ENCODE measurements at places on chromosomes 7 and 10.
A peak's percentile ranks its signal among the peaks of the same experiment; 100 is the strongest.

DNA sequence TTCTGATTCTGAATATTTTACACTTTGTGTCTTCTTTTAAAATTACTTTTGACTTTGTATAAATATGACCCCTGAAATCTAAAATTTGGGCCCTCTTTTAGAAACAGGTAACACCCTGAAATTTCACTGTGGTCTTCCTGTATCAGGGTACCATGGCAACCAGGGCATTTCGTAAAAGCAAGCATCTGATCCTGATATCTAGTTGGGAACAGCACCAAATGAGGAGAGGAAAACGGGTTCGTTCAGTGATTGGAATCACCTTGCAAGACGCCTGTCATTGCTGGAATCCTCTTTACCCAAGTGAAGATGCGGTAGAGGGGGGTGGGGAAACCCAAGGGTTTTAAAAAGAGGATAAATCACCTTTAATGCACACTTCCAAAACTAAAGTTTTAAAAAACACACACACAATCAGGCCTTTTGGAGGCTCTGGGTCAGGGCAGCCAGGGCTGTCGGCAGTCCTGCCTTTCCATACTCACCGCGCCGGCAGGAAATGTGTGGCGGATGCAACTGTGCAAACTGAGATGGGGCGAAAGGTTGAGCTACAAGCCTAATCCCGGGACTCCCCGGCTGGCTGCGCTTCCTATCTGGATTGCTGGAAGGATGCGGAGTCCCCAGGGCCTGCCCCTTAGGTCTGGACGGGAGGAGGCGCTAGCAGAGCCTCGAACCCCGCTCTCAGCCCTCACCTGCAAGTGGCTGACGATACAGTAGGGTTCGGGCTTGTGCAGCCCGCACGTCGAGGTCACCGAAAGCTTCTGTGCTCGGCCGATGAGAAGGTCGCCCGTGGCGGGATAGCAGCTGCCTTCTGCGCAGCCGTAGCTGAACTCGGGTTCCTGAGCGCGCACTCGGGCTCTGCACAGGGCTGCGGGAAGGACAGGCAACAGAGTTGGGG lies 1.8 kb downstream of the LAMB1 start:
- peak; percentile 35 for ATAC-seq

- no peak for ATAC-seq
Observed at GRCh38 chr10:111177379-111177778, 100.5 kb downstream of the ADRA2A start.

- ATAC-seq = peak; percentile 69
Observed at GRCh38 chr7:115748123-115748738, 282.3 kb downstream of the TFEC start.

GRCh38 chr7:90225181-90225580 lies 13.6 kb downstream of the STEAP2 start:
- no peak for ATAC-seq

DNA sequence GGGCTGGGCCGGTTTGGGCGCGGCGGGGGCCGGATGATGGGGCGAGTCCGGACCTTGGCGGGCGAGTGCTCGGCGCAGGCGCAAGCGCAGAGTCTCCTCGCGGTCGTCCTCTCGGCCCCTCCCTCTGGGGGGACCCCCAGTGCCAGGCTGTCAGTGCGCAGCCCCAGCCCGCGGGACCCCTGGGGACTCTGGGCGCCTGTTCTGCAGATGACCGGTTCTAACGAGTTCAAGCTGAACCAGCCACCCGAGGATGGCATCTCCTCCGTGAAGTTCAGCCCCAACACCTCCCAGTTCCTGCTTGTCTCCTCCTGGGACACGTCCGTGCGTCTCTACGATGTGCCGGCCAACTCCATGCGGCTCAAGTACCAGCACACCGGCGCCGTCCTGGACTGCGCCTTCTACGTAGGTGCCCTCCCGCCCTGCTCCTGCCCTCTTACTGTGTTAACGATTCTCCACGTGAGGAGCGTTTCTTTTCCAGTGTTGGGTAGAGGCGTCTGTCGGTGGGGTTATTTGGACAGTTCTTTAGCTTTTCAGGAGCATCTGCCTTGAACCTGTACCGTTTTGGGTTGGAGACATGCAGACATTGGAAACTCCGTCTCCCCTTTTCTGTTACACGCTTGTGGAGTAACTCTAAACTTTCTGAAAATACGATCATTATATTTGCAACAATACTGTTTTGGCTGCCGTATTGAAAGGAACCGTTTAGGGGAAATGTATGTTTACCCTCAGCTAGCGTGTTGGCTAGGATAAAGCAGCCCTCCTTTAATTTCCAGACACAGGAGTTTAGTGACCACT lies 706 bp downstream of the BUB3 start:
- ATAC-seq = peak; percentile 69

DNA sequence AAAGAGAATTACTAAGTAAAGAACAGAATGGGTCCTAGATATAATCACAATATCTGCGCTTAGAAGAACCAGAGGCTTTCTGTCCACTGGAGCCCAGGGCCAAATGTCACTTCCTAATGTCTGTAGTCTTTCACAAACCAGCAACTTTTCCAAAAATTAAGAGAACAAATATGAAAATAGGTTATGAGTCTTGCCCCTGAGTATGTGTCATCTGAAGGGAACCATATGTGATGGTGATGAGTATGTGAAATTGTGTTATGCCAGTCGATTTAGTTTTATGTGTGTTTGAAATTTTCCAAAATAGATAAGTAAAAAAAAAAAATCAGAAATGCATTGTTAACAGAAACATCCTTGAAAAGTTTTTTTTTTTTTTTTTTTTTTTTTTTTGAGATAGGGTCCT lies 15.4 kb upstream of the HTR5A start:
- ATAC-seq = no peak

DNA sequence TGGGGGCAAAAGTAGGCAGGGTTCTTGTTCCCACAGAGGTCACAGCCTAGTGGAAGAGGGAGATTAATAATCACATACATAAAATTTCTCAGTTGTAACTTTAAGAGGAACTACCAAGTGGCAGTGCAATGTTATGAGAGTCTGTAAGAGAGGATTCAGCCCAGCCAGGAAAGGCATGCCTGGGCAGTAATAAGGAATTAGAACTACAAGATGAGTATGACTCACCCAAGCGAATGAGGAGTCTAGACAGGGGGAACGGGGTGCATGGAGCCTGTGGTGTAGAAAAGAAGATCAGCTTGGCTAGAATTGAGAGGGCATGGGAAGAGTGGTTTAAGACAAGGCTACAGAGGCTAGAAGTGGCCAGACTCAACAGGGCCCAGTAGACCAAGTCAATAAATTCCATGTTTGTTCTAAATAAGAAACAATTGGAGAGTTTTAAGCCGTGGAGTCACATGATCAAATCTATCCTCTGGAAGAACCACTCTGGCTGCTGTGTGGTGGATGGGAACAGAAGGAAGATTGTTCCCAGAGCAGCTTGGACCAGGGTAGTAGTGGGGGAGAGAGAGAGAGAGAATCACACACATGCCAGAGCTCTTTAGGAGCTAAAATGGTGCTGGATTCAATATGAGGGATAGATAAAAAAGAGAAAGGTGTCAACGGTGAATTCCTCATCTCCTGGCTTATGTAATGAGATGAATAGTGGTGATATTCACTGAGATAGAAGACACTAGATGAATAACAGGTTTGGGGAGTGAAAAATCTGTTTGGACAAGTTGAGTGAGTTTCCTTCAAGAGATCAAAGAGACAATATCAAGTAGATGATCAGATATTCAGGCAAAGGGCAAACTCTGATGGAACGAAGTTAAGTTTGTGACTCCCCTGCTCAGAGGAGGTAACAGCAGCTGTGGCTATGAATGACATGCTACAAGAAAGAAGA lies 265.1 kb downstream of the FGFR2 start:
- no peak for ATAC-seq

DNA sequence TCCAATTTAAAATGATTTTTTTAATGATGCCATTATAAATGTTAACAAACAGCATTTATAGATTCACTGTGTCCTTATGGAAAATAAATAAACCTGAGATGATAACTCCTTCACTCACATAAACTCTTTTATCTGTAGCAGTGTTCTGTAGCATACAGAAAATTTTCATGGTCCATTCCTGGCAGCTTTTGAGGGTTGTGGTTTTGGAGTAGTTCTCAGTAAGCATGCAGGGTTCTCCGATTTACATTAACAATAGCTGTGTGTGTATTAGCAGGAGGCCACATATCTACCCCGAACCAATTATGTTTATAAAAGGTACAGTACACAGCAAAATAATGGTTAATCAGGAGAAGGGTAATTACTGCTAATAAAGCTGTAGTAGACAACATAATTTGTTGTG lies 162.7 kb downstream of the CDCA7L start:
- ATAC-seq = no peak

- no peak for ATAC-seq
Observed at GRCh38 chr7:134068670-134069069, 58.5 kb upstream of the LRGUK start.

DNA sequence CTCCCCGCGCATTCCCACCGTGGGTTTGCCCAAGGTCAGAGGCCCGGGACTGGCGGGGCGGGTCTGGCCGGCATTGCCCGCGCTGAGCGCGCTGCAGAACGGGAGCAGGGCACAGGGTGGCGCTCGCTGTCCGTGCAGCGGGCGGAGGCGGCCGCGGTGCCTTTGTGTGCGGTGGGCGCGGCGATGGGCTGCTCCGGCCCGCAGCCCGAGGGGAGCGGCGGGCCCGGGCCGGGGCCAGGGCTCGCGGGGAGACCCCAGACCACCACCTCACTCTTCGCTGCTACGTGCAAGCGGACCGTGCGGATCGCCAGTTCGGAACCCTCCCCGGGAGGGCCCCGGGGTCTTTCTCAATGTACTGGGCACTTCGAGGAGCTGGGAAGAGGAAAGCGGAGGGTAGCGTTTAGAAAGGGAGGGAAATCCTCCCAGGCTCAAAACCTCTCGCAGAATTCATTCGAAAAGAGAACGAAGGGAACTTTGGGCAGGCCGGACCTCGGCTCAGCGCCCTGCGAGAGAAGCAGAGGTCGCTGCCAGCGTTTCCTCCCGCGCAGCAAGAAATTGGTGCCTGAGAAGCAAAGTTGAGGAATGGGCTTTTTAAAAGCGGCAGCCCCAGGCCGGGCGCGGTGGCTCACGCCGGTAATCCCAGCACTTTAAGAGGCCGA lies 8.5 kb downstream of the SP8 start:
- ATAC-seq = peak; percentile 100

DNA sequence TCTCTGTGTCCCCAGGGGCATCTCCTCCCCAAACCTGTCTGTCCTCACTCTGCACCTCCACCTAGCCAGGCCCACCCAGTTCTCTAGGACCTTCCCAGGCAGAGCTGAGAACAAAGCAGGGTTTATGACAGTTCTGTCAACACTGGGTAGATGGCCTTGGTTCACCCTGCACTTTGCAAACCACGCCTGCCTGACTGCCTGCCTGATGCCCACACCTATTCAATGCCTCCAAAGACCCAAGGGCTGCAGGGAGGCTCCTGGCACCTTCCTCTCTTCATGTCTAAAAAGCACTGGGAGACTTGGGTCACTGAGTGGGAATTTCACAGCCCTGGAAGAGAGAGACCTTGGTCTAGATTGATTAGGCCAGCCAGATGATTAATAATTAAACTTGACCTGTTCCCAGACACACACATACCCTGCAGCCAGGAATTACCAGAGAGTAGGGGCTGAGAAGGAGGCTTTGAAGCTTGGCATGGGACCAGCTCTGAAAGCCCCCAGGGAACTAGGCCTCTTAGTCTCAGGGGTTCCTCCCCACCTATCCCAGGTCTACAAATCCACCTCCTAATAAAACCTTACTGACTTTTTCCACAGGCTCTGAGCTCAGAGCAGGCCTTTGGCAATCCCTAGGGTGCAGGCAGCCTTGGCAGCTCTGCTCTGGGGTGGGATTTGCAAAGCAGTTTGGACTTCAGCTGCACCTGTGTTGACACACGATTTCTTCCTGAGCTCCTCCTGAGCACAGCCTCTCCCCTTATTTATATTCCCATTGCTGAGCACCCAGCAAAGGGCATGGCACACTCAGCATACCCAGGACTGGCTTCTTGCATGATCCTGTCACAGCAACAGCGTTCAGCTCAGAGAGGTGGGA lies 25.7 kb upstream of the PDCD4 start:
- no peak for ATAC-seq

DNA sequence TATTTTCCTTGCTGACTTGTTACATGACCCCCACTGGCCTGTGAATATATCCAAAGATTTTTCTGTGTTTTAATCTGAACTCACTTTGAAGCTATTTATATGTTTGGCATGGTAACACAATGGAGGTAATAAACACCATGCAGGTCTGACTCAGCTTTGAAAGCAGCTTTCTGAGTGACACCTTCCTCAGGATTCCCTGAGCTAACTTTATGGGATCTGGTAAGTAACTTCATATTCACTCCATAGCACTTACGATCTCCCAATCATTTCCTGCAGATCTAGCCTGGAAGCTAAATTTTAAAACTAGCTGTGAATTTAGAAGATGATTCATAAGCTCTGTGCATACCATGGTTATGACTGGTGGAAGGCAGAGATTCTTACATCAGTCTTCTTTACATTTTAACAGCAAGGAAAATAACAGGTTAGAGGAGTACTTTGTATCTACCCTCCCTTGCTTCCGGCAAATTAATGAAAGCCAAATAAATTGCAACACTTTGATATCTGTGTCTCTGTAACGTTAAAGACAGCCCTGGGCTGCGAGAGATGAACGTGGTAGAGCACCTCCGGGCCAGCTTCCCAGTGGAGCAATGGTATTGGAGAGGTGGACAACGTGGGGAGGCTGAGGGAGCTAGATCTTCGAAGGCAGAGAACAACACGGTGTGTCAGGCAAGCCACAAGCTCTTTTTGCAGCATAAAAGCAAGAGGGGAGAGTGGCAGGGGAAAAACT lies 170.2 kb upstream of the KLF14 start:
- ATAC-seq = peak; percentile 67

GRCh38 chr10:110671788-110672579 lies 27.8 kb downstream of the RBM20 start:
- peak; percentile 99 for ATAC-seq

- ATAC-seq = no peak
Observed at GRCh38 chr7:88268858-88269257, 37.8 kb downstream of the STEAP4 start.

DNA sequence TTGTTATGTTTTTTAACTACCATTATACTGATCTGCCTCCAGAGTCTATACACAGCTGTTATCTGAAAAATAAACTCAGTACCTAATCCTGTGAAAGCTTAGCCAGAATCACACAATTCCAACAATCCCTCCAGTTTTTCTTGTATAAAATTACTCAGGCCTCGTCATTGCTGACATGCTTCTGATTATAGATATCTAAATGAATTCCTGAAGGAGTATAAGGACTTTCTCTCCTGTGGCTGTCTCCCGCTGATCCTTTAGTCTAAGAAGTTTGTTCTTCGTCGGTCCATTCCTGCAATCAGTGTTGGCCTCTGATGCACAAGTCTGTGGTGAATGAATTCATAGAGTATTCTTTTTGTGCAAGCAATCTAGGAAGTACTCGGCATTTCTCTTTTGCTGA lies 288.9 kb upstream of the SEMA3C start:
- no peak for ATAC-seq

DNA sequence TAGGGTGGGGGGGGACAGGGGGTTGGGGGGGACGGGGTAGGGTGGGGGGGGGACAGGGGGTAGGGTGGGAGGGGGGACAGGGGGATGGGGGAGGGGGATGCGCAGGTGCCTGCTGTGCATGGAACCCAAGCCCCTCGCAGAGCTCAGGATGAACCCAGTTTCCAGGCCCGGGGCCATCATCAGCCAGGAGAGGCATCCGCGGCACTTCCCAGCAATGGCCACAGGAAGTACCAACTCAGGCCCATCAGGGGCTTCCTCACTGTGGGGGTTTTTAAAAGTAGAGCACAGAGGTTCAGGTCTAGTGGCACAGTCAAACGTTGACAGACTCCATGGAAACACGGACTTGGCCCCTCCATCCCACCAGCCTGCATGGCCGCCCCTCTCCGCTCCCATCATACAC lies 172.7 kb downstream of the DIP2C start:
- ATAC-seq = peak; percentile 19

- no peak for ATAC-seq
Observed at GRCh38 chr7:95558864-95559263, 37.5 kb downstream of the PDK4 start.

All from SK-N-SH treated with all-trans-retinoic acid at 6 μM for 48 hours (cell line).